ENCODE measurements at places on chromosomes 12 and 14.

DNA sequence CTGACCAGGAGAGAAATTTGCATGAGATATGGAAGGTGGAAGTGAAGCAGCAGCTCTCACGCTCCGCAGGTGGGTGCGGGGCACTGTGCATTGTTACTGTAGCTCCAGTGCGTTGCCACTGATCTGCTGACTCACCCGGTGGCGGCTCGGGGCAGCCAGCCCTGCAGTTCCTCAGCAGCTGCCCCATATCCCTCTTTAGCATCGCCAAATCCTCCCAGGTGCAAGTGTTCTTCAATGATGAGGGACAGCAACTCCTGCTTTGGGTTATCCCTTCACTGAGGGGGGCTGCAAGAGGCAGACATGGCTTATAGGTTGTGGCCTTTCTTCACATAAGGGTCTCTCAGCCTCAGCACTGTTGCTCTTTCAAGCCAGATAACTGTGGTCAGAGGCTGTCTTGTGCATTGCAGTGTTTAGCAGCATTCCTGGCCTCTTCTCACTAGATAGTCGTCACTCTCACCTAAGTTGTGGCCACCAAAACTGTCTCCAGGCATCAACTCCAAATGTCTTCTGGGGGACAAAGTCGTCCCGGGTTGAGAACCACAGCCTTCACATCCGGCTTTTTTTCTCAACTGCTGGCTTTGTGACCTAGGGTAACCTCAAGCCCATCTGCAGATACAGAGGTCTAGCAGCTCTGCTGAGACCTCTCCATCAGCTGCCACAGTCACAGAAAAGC is 180.8 kb downstream of the EFCAB11 start:
- peak; percentile 55 for DNase-seq

- no peak for DNase-seq
These were observed 27.8 kb downstream of the SMCO2 start for GRCh38 chr12:27474344-27474743.

DNA sequence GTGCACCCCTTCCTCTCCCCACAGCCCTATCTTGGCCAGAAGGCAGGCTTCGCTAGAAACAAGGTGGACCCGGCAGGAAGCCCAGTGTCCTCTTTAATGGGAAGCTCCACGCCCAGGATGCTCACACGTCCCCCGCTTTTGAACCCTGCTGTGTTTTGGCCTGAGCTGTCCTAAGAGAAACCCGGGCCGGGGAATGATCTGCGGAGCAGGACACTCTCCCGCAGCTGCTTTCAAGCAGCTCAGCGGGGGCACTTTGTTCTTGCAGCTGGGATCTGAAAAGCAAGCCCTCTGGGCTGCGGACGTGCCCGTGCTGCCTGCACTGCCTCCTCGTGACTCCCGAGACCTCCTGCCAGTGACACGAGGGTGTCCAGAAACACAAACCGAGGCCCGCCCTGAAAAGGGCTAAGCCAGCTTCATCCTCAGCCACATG is 30.0 kb downstream of the SCARB1 start:
- DNase-seq, result no peak

DNA sequence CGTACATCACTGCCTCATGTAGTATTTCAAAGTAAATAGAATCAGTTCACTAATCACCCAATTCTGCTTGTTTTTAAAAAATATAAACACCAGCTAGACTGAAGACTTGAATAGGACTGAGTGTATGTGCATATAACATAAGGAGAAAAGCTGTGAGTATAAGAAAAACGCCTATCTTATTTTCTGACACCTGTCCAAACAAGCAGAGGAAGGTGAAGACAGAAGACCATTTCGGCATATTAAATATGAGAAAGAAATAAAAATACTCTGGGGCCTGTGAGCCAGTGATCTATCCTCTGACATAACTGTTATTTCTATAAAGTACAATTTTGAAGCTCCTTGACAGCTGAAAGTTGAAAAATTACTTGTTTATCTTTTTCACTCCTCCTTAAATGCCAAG is 111.3 kb upstream of the EEA1 start:
- no peak for DNase-seq

DNA sequence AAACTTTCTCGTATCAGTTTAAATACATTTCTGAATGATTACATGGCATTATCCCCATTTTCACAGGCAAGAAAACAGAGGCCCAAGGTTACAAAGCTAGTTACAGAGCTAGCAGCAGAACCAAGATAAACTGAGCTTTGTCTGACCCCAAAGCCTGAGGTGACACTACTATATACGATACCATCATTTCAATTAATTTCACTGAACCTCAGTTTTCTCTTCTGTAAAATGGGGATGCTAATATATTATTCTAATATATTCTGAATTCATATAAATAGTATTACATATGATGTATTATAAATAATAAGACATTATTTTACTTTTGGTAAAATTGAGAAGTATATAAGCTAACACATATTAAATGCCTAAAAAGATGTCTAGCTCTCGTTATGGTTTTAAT is 143.3 kb downstream of the NRXN3 start:
- DNase-seq, result no peak

- DNase-seq, result peak; percentile 64
These were observed 33.4 kb upstream of the SYNDIG1L start for GRCh38 chr14:74459289-74459946.

GRCh38 chr12:112431965-112432364 is 13.2 kb downstream of the PTPN11 start:
- no peak for DNase-seq
